ENCODE measurements at places on chromosomes 1 and 21.

DNA sequence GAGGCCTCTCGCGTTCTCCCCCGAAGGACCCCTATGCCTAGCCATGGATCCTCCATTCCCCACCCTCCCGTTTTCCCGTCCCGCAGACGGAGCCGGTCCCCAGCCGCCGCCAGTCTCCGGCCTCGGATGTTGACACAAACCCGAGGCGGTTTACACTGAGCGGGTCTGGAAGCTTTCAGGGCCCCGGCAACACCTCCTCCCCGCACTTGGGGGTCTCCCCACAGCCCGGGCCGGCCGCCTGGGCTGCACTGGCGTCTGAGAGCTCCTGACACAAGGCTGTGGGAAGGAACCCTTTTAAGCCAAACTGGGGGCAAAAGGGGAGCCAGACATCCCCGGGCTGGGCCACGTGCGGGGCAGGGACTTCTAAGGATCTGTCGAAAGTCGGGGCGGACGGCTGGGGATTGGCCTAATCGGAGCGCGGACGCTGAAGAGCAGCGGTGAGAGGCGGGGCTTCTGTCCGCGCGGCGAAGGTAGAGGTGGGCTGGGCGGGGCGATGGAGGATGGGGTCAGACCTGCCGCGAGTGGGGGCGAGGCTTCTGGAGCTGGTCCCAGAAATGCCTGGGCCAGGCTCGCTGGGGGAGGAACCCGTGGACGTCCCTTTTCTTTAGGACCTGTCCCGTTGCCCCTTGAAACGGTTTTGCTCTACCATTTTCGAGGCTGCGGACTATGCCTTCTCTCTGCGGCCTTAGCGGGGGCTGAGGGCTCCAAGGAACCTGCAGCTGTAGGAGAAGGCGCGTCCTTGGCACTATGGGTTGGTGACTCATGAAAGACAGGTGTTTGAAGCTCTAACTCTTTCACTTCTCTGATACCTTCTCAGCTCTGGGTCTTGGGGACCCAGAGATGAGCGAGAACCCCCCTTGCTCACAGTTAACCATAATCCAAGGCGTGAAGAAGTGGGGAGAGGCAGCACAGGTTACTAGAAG is 1.2 kb upstream of the HPCAL4 start:
- peak; percentile 84 for DNase-seq

- no peak for DNase-seq
Measured at GRCh38 chr21:14383596-14384180, 742 bp upstream of the HSPA13 start.

GRCh38 chr1:233480198-233480597 is 133.7 kb upstream of the KCNK1 start:
- DNase-seq = no peak

GRCh38 chr1:200869753-200870391 is 2.9 kb upstream of the GPR25 start:
- DNase-seq = no peak

DNA sequence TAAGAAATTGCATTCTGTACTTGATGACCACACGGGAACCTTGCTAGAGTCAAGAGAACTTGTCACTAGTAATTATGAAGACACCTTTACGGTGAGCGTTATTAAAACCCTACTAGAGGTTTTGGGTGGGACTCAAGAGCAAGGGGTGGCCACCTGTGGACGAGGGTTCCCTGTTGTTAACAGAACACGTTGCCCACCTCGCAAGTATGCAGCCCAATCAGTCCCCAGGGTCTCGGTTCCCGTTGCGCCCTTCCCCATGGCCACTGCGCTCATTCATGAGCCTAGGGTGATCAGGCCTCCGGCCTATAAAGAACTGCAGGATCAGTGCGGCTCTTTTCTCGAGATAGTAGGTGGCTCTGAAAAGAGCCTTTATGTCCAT is 30.2 kb upstream of the RNF187 start:
- no peak for DNase-seq

DNA sequence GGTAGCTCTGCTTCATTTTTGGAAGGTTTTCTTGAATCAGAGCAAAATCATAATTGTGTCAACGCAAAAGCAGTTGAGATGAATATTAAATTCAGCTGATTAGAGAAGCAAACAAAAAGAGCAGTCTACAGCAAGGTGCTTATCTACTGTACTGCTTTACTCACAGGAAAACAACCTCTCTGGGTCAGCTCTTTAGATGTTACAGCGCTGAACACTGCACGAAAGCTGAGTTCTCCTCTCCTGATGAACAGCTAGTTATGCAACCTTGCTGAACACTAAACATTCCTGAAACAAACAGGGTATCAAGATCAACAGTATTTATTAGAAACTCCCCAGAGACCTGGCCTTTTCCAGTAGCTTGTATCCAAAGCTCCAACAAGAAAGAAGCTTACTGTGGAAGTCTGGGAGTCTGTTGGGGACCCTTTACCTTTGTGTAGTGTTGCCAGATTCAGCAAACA is 41.3 kb downstream of the TBCE start:
- DNase-seq = no peak

DNA sequence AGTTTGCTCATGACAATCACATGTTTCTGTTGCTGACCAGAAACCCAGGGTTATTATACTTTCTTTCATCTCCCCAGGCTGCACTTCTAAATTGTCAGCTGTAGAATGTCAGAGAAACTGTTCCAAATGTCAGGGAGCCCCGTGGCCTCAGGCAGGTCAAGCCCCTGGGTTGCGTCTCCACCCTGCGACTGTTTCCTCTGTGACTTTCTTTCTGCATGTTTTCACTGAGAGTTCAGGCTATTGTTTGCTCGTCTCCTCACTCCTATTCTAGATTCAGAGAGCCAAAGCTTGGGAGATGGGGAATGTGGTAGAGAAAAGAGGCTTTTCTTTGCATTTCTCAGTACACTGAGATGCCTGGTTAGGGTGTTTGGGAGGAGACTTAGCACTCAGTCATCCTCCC is 97.4 kb downstream of the CENPF start:
- no peak for DNase-seq

DNA sequence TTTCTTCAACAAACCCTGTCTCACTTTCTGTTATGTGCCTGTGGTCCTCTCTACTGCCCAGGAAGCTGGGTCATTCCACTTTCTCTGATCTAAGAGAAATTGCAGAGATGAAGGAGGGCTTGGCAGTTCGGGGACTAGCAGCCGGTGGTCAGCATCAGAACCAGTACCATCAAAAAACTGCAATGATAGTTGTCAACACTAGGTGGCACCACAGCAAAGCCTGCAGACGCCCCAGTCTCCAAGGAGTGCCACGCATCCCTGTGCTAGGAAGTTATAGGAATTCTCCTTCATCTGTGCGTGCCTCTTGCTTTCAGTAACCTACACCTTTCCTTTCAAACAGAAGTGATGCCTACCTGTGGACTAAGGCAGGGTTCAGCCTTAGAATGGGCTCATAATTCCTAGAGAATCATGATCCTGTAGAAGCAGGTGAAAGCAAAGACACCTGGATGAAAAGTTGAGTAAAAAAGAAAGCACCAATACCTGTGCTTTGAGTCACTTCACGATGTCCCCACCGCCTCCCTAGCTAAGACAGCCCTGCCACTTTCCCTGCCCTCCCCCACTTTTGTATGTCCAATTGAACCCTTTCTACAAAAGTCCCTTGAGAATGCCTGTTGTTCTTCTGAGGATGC is 129.2 kb downstream of the ADAMTS1 start:
- DNase-seq = peak; percentile 89

DNA sequence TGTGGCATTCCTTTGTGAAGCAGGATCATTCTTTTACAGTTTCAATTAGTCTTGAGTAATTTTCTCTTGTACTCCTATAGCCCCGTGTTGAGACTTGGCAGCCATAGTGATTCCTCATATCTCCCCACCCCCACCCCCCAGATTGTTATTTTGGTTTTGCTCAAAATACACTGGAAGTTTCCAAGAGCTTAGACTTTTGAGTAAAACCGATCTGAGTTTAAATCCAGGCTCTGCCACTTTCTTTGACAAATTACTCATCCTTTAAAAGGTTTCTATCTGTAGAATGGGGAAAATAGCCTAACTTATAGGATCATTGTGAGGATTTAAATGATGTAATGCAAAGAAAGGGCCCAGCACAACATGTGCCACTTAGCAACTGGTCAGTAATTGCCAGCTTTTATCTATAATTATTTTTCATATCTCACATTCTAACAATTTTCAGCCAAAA is 53.1 kb upstream of the RC3H1 start:
- DNase-seq = no peak

GRCh38 chr1:55214934-55215193 is 300 bp downstream of the USP24 start:
- peak; percentile 84 for DNase-seq

DNA sequence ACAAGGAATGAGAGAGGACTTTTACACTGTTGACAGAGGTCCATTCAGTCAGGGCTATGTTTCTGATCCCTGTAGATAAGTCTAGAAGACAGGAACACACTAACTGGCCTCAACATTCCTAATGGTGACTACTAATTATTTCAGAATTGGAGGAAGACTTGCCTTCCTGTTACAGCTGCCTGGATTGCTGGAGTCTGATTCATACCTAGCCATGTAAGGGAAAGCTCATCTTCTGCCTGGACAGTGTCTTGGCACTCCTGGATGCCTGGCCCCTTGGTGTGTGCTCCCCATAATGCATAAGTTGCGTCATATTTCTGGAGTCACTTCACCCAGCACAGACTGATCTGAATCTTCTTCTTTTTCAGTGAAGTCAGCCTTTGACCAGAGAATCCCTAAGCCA is 326.0 kb upstream of the RUNX1 start:
- no peak for DNase-seq

- peak; percentile 64 for DNase-seq
Measured at GRCh38 chr1:166730299-166730888, 108.9 kb upstream of the POGK start.

- DNase-seq = peak; percentile 60
Measured at GRCh38 chr1:182110635-182111034, 49.1 kb upstream of the ZNF648 start.

GRCh38 chr1:24114753-24115152 is 2.8 kb upstream of the MYOM3 start:
- DNase-seq = no peak

DNA sequence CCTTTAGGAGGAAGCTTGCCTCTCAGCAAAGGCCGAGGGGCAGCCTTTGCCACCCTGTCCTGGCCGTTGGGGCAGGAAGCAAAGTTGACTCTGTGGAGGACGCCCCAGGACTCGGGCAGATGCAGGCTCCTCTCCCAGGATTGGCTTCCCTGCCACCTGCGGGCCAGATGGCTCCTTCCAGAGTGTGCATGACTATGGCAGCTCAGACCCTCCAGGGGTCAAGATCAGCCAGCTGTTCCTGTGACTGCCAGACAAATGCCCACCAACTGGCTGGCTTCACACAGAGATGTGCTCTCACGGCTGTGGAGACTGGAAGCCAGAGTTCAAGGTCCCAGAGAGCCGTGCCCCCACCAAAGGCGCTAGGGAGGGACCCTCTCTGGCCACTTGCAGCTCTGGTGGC is 87.0 kb upstream of the VAMP3 start:
- DNase-seq = no peak

DNA sequence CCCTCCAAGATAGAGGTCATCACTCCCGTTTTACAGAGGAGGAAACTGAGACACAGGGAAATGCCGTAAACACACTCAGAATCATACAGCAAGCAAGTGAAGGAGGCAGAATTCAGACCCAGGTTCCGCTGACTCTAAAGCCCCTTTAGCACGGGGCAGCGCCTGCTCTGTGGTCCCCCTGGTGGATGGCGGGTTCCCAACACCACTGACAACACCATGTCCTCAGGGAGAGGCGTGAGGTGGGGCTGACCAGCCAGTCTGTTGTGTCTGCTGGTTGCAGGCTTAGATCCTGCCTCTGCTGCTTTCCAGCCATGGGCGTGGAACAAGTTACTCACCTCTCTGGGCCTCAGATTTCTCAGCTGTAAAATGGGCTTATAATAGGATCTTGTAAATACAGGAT is 617.3 kb downstream of the MATN1 start:
- DNase-seq = peak; percentile 95

DNA sequence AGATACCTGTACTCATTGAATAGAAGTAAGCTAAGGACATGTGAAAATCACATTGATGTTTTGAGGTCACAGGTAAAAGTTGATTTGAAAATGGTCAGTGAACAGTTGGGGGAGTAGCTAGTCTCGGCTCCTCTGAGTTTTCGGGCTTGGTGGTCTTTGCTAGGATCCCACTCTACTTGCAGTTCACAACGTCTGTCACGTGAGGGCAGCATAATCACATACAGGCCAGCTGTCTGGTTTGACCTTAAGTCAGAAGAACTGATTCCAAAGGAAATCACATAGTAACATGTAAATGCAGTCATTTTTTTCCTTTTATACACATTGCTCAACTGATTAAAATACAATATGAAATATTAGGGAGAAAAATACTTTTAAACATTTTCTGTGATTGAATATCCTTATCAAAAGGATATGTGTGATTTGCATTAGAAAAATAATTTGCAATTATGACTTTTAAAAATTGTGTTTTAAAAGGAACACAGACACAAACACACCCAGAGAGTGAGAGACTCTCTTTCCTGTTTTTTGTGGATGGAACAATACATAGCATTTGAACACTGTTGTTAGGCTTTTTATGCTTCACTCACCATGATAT is 21.8 kb upstream of the PDC start:
- peak; percentile 92 for DNase-seq

DNA sequence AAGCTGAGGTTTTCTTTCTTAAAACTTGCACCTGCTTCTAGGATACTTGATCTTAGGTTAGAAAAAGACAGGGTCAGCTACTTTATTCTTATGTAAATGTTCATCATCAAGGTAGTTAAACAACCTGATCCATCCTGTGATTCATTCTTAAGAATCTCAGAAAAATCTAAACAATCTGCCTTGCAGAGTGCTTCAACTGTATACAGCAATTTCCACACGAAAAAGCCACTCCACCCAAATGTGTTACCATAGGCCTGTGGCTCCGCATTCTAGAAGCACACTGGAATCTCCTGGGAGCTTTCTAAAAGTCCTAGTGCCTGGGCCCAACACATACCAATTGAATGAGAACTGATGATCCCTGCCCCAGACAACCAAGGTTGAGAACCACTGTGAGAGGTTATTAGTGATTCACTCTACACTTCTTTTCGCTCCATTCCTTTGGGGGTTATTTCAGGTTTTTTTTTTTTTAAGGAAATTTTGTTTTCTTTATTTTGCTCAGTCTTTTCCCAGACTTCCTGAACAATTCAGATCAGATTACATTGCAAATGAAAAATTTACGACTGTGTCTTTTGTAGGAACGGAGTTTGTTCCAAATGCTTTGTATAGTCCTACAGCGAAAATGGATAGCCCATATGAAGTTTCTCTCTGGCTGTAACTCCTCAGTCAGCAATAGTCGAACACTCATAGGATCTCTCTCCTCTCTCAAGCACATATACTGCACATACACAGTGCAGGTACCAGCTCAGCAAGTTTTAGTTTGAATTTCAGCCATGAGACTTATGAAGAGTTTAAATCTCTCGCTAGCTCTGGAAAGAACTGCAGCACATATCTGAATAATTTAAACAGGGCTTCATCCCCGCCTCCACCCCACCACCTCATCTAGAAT is 16.1 kb downstream of the SMYD2 start:
- DNase-seq = peak; percentile 73

GRCh38 chr1:183226963-183227362 is 40.9 kb downstream of the LAMC2 start:
- no peak for DNase-seq

Data from endodermal cell (in vitro differentiated cells).